ENCODE measurements at places on chromosomes 7 and 10. TPM values are rescaled to one million over a fixed set of nuclear protein-coding genes. Genes with fewer than 3 reads are reported as not detected.

MCM10 gene
- total RNA-seq, result not detected

PRPS1L1 gene
- total RNA-seq, result not detected

IKZF1 gene
- total RNA-seq, result not detected

JCAD gene
- total RNA-seq, result 27.9 TPM

ZCWPW1 gene
- total RNA-seq, result 2.4 TPM

TEX47 gene
- total RNA-seq, result not detected

PDE6C gene
- total RNA-seq, result not detected

All from fibroblast of the aortic adventitia (primary cell).